ENCODE measurements at places on chromosomes 7 and 10.

DNA sequence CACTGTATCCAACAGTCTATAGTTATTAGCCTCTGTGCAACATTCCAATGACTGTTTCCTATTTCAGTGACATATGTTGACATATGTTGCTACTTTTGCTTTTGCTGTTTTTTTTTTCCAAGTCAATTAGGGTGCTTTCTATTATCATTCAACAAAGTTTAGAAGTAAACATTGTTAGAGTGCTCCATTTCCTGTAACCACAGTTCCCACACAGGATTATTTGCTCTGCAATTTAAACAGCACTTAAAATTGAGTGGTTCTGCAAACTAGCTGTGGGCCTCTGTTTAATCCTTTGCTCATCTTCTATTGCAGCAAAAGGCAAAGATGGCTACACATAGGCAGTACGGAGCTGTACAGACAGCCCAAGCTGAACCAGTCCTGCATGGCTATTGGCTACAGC, 46.5 kb upstream of the PTN start:
- no peak for DNase-seq

DNA sequence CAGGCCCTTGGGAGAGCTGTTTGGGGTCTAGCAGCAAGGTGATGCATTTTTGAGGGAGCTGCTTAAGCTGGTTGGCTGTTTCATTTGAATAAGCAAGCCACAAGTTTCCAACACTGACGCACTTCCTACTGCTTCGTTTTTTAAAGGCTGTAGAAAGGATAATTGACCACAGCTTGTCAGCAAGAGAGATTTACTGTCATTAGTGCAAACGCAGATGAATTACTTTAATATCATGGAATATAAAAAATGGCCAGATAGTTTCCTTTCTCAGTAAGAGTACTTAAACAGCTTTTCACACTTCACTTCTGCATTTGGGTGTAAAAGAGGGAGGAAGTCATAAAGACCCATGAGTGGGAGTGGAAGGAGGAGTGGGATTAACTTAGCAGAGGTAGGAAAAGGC, 61.5 kb downstream of the FZD1 start:
- DNase-seq: no peak

- DNase-seq: no peak
These were observed 17.5 kb downstream of the AHR start for GRCh38 chr7:17315974-17316373.

GRCh38 chr10:69870591-69870990, 68.9 kb downstream of the COL13A1 start:
- DNase-seq: no peak

DNA sequence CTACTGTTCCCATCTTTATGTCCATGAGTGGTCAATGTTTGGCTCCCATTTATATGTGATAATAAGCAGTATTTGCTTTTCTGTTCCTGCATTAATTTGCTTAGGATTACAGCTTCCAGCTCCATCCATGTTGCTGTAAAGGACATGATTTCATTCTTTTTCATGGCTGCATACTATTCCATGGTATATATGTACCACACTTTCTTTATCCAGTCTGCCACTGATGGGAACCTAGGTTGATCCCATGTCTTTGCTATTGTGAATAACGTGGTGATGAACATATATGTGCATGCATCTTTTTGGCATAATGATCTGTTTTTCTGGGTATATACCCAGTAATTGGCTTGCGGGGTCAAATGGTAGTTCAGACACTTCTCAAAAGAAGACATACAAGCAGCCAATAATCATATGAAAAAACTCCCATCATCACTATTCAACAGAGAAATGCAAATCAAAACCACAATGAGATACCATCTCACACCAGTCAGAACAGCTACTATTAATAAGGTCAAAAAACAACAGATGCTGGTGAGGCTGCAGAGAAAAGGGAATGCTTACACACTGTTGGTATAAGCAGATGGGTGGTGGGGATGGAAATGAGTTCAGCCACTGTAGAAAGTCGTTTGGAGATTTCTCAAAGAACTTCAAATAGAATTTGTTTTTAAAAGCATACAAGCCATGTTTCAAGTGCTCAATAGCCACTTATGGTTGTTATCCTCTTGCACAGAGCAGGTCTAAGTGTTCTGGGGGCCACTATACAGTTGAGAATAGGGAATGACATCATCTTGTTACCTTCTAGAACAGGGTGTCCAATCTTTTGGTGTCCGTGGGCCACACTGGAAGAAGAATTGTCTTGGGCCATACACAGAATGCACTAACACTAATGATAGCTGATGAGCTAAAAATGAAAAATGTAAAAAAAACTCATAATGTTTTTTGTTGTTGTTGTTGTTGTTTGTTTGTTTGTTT, 23.2 kb upstream of the SDK1 start:
- no peak for DNase-seq

DNA sequence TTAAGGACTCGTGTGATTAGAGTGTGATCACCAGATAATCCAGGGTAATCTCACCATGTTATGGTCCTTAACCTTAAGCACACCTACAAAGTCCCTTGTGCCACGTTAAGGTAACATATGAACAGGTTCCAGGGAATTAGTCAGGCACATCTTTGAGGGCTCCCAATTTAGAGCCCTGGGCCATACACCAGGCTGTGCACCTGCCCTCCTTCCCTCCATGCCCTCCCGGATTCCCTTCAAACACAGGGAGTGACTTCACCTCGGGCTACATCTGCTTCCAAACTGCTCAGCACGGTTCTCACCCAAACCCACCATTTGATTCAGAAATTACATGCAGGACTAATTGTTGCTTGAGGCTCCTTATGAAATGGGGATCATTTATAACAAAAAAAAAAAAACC, 93.9 kb upstream of the HABP2 start:
- DNase-seq: no peak

- no peak for DNase-seq
These were observed 36.8 kb downstream of the NACAD start for GRCh38 chr7:45052011-45052410.

- DNase-seq: no peak
These were observed 17.4 kb upstream of the CYP3A7 start for GRCh38 chr7:99752356-99752755.

DNA sequence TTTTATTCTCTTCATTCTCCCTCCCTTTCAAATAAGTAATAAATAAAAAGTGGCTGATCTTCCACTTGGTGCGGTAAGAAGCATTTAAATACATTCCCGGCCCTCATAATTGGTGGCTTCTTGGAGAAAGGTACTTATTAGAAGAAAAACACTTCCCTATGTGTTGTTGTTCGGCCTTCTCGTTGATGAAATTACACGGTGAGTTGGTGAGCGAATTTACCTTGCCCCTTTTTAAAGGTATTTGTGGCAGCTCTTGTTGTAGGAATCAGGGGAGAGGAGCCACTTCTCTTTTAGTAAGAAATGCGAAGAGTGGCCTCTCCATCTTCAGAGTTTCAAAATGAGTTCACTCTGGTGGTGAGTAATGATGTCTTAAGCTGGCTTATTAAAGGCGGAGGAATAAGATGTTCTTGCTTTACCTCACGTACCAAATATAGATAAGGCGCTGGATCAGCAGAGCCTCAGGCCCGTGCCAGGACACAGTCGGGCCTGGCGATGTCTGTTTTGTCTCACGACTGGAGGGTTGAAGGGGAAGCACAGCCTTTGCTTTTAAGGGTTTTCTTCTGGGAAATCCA, 135.9 kb downstream of the CUX1 start:
- no peak for DNase-seq

- no peak for DNase-seq
These were observed 52.0 kb upstream of the ZNRF2 start for GRCh38 chr7:30232391-30232790.

DNA sequence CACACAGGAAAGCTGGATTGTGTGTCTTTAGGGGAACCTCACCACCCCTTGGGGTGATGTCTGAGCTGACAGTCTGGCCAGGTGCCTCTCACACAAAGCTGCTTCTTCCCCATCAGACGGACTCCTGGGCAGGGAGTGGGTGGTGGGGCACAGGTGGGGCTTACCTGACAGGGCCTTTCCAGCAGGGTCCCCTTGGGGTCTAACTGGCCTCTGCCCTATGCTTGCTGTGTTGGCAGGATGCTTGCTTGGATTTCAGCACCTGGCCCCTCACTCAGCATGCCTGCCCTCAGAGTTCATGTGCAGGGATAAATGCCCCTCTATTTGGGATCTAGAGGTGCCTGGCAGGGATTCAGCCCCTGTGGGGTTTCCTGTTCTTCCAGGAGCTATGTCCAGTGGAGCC, 496.9 kb upstream of the ZMIZ1 start:
- DNase-seq: no peak

DNA sequence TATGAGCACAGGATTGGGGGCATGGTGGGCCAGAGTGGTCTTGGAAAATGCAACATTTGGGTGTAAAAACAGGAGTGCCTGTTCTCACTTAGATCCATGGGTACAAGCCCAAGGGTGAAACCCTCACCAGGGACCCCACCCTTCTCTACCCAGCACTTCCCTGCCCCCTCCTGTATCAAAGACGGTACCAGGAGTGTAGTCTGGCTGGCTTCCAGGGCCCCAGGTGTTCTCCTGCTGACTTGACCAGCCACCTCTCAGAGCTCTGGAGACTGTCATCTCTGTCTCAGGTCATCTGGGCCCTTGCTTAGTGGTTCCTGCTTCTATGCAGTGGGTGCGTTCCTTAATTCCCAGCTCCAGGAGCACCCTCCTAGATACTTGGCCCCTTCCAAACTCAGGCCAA, 447.2 kb downstream of the LRMDA start:
- no peak for DNase-seq

GRCh38 chr7:151704960-151705635, 171.8 kb downstream of the PRKAG2 start:
- DNase-seq: no peak

DNA sequence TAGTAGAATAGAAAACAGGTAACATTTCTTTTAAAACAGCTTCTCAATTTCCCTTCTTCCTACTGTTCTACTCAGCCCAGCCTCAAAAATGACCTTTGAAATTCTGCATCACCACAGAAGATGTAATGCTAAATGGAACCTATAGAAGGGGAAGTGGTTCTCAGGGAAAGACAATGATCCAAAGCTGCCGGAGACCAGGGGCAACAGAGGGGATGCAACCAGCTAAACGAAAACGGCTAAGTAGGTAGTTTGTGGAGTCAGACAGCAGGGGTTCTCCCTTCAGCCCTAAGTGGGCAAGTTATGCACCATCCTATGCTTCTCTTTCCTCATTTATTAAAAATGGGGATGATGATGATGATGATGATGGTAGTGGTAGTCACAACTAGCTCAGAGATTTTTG, 214.3 kb downstream of the ELMO1 start:
- DNase-seq: no peak

- DNase-seq: no peak
These were observed 7.9 kb downstream of the ENO4 start for GRCh38 chr10:116857156-116857555.

- DNase-seq: no peak
These were observed 158.7 kb upstream of the LANCL2 start for GRCh38 chr7:55206235-55207029.

- DNase-seq: no peak
These were observed 53.9 kb upstream of the PAPSS2 start for GRCh38 chr10:87605628-87606251.

- DNase-seq: no peak
These were observed 31.5 kb downstream of the NMT2 start for GRCh38 chr10:15137036-15137359.

GRCh38 chr7:97272237-97272975, 154.9 kb downstream of the SDHAF3 start:
- no peak for DNase-seq

DNA sequence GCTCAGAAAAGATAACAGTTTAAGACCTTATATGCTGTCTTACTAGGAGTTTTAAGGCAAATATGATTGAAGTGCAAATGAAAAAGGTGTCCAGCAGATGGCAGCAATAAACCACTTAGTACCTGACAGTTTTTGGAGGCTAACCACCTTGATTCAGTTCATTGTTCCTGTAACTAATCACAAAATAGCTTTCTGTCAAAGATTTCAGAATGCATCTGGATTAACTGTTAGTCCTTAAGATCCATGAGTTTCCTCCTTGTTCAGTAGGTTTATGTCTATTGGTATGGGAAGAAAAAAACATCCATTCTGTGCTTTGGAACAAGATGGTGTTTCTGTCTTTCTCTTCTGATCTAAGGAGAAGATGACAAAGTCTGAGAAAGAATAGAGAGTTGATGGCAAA, 46.6 kb downstream of the CCSER2 start:
- no peak for DNase-seq

DNA sequence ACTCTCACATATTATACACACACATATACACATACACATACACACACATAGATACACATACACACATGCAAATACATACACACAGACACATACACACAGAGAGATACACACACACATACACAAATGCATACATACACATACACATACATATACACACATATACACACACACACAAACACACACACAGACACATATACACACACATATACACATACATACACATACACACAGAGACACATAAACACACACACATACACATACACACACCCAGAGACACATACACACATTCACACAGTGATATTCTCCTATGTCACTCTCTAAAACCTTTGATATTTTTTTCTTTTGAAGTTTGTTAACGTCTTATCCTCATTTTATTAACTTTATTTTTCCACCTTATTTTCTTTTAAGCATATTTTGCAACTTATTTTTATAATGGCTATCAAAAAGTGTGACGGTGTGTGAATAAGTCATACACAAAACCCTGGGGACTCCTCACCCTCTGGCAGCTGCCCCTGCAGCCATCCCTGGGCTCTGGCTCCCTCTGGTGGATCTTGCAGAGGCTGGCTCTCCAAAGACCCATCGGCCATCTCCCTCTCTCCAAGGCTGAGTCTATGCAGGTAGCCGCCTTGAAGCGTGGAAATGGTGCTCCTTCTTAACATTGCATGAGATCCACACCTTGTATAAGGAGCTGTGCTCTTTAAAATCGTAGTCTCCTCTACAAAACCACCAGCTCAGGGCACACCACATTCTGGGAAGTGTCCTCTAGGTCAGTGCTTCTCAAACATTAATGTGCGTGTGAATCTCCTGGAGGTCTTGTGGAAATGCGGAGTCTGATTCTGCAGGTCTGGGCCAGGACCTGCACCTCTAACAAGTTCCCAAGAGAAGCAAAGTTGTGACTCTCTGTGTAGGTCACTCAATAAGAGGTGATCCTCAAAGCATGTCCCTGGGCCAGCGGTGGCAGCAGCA, 4.1 kb upstream of the C10orf120 start:
- no peak for DNase-seq

GRCh38 chr7:28953633-28954032, 4.5 kb downstream of the TRIL start:
- no peak for DNase-seq

GRCh38 chr7:95927756-95928155, 155.4 kb downstream of the DYNC1I1 start:
- no peak for DNase-seq

- no peak for DNase-seq
These were observed 66.9 kb downstream of the CABCOCO1 start for GRCh38 chr10:61729596-61729995.

DNA sequence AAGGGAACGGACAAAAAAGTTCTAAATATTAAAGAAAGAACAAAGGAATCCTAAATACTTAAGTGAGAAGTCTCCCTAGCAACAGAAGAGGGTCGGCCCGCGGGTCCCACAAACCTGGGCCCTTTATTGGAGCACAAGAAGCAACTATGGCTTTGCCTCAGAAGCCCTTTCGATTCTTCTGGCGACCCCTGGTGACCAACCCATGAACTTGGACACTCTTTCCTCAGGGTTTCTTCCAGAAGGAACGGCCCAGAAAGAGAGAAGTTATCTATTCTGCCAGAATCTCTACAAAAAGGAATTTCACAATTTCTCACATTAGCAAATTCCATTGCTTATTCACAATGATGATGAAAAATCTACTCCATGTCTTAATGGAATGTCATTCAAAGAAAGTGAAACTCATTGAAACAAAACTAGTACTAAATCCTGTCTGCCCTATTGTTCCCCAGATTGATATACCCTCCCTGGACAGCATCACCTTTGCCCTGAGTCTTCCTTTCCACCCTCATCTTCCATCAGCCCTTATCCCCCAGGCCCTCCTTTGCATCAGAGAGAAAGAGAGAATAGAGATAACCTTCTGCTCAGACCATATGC, 43.7 kb downstream of the CPVL start:
- DNase-seq: peak; percentile 3
